ENCODE measurements at places on chromosomes 7 and 10.
A peak's percentile ranks its signal among the peaks of the same experiment; 100 is the strongest.

DNA sequence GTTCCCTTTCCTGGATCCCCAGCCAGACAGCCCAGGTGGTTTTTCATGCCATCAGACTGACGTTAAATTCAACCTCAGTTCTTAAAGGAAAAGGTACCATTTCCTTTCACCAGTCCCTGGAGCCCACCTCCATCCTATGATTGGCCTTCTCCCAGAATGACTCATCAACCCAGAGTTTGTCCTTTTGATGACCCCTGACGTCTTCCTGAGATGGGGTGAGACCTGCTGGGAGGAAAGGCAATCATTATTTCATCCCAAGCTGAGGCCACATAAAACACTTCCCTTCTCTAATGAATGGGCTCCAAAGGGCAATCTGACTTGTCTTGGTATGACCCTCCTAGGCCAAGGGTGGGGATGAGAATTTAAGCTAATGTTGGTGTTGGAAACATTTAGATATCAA, 750.7 kb downstream of the SUGCT start:
- DNase-seq: no peak

DNA sequence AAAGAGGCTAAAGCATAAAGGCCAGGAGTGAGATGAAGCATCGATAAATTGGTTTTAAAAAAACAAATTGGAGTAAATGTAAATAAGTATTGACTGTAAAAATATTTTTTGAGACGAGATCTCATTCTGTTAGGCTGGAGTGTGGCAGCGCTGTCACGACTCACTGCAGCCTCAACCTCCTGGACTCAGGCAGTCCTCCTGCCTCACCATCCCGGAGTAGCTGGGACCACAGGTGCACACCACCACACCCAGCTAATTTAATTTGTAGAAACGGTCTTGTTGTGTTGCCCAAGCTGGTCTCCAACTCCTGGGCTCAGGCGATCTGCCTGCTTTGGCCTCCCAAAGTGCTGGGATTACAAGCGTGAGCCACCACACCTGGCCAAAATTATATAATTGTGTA, 17.8 kb downstream of the HNRNPA2B1 start:
- DNase-seq: no peak

- no peak for DNase-seq
Measured at GRCh38 chr7:151381348-151382078, 28.3 kb downstream of the WDR86 start.

DNA sequence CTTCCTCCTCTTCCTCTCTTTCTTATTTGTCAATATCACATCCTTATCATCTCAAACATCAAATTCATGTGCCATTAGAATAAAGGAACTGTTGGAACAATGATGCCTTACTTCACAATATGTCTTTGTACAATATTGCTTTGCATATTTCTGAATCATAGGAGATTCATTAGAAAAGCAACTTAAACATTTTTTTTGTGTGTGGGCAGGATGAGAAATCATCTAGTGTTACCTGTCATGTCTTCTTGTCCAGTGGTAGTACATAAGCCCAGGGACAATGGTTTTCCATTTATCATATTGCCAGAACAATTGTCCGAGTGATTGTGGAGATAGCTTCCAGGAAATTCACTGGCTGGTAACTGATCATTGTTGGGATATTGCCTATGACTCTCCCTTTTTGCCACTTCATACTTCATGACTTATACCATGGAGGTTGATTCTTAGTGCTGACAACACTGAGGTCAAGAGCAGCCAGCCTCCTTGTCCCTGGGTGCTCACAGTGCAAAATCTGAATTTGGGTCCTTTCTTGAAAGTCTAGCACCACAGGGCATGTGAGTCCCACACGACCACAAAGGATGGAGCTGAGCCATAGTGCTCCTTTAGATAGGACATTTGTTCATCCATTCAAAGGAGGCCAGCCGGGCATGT, 215.0 kb downstream of the MDFIC start:
- no peak for DNase-seq

DNA sequence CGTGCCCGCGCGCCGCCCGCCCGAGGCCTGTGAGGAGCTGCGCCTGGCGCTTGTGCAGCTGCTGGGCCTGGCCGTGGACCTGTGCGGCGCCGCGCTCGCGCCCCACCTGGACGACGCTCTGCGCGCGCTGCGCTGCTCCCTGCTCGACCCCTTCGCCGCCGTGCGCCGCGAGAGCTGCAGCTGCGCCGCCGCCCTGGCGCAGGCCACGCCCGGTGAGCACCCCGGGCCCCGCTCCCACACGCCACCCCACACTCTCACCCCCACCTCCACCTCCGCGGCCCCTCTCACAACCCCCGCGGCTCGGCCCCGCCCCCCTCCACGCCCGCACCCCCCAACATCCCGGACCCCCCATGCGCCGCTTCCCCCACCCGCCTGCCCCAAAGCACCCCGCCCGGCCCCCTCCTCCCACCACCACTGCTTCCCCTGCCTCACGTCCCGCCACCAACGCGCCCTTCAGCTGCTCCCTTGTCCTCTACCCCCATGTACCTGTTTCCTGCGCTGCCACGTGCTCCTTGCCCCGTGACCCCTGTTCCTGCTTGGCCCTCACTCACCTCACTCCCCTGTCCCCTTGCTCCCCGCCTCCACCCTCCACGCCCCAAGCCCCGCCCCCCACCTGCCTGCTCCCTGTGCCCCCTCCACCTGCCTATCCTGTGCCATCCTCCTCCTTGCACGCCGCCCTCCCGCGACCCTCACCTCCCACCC, at the start of gene PRKAR1B:
Gene PRKAR1B (minus strand): TSS at position 178 of the 702 bp plus-strand sequence. CDS start 15,776 bp downstream, outside the sequence.
- DNase-seq: peak; percentile 57

DNA sequence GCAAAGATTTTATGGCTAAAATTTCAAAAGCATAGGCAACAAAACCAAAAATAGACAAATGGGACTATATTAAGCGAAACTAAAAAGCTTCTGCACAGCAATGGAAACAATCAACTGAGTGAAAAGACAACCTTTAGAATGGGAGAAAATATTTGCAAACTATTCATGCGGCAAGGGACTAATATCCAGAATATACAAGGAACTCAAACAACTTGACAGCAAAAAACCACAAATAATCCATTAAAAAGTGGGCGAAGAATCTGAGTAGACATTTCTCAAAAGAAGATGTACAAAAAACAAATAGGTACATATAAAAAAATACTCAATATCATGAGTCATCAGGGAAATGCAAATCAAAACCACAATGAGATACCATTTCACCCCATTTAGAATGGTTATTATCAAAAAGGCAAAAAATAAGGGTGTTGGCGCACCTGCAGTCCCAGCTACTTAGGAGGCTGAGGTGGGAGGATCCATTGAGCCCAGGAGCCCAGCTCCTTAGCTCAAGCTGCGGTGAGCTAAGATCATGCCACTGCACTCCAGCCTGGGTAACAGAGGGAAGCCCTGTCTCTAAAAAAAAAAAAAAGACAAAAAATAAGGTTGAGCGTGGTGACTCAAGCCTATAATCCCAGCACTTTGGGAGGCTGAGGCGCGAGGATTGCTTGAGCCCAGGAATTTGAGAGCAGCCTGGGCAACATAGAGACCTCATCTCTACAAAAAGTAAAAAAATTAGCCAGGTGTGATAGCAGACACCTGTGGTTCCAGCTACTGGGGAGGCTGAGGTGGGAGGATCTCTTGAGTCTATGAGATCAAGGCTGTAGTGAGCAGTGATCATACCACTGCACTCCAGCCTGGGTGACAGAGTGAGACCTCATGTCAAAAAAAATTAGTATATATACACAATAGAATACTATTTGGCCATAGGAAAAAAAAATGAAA, 4.2 kb upstream of the CCM2 start:
- no peak for DNase-seq

GRCh38 chr7:5649641-5650040, 131.8 kb downstream of the RNF216 start:
- no peak for DNase-seq

- DNase-seq: peak; percentile 36
Measured at GRCh38 chr7:155459700-155460461, 2.0 kb downstream of the EN2 start.

- DNase-seq: no peak
Measured at GRCh38 chr10:33398796-33399195, 64.3 kb upstream of the NRP1 start.

GRCh38 chr10:102175415-102175814, 23.2 kb downstream of the NOLC1 start:
- no peak for DNase-seq

DNA sequence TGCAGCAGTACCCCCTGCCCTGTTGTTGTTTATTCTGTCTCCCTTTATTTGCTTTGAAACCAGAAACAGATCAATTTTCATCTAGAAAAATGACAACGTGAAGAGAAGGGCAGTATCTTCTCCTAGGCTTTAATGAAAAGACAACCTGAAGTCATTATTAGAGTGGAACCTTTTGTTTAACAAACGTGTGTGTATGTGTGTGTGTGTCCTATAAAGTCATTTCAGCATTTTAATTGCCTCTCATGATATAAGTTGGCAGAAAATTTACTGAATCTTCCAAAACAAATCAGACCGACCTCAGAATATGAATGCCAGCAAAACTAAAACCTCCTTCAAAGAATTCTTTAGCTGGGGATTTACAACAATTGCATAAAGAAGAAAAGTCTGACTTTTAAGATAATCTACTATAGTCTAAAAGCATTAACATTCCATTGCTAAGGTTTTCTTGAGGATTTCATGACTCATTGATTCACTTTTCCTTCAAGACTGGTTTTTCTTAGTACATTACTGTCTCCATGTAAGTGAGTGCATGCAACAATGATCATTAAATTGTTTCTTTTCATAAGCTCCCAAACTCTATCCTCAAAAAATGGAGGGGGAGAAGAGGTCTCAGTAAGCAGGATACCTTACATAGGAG, 3.2 kb downstream of the GLI3 start:
- DNase-seq: no peak

DNA sequence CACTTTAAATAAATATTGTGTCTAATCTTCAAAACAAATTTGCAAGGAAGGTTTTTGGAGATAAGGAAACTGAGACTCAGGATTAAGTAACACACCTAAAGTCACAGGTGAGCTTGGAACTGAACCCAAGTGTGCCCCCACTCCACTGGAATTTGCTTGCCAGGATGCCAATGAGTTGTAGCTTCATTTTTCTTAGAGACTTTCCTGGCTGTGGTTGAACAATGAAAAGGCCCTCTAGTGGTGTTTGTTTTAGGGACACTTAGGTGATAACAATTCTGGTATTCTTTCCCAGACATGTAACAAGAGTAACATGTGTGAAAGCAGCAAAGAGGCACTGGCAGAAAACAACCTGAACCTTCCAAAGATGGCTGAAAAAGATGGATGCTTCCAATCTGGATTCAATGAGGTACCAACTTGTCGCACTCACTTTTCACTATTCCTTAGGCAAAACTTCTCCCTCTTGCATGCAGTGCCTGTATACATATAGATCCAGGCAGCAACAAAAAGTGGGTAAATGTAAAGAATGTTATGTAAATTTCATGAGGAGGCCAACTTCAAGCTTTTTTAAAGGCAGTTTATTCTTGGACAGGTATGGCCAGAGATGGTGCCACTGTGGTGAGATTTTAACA, 1.5 kb downstream of the IL6 start:
- DNase-seq: no peak

GRCh38 chr10:121787169-121787568, 140.7 kb downstream of the ATE1 start:
- no peak for DNase-seq

DNA sequence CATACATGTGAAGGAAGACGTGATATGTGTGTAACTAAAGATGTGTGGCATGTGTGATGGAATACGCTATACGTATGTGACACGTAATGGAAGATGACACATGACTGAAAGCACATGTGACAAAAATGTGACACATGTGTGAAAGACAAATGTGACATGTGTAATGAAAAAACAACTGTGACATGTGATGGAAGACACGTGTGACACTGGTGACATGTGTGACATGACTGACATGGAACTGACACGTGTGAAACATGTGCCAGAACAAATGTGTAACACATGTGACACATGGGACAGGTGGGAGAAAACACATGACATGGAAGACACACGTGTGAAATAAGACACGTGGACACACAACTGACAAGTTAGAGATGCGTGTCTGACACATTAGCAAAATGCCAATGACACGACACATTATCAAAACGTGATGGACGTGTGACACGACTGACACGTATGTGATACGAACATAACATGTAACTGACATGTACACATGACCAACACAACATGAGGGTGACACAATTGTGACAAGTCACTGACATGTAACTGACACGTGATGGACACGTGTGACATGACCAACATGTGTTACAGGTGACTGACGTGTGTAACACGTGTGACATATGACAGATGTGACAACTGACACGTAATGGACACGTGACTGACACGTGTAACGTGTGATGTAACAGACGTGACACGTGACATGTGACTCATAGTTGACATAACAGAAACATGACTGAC, 24.4 kb downstream of the CRPPA start:
- DNase-seq: no peak

- no peak for DNase-seq
Measured at GRCh38 chr10:5547681-5547930, 22.8 kb downstream of the CALML3 start.

DNA sequence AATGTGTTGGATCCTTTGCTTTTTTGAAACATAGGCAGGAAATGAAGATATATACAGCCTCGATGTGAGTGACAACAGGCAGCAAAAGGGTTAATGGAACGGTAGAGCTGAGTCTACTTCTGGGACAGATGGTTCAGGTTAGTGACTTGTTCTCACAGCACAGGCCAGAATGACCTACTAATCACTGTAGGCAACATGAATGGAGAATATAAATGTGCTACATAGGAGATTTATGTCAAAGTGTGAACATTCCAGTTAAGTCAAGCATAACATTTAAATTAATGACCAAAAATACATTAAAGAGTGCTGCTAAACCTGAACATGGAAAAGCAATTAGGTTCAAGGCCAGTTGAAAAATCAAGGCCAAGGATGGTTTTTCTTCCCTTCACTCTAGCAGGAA, 235.2 kb downstream of the POU6F2 start:
- no peak for DNase-seq

GRCh38 chr10:69497231-69497561, 45.9 kb downstream of the TSPAN15 start:
- no peak for DNase-seq

DNA sequence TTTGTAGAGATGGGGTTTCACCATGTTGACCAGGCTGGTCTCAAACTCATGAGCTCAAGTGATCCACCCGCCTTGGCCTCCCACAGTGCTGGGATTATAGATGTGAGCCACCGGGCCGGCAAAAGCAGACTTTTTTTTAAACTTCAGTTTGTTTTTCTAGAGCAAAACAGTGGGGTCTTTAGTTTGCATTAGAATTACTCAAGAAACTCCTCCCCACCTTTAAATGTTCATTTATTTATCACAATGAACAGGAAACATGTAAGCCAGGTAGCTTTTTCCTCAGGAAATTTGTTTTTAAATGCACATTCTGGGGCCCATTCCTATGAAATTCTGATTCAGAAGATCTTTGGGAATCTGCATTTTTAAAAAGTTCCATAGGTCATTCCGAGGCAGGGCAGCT, 56.0 kb upstream of the JAZF1 start:
- no peak for DNase-seq

GRCh38 chr7:144785521-144785920, 50.3 kb downstream of the TPK1 start:
- DNase-seq: no peak

GRCh38 chr7:151851145-151851751, 25.7 kb downstream of the PRKAG2 start:
- peak; percentile 30 for DNase-seq

All from RWPE2 (cell line).